Testis (tissue), 5 donors: ENCODE measurements at places on chromosomes 5 and 9.
A peak's percentile ranks its signal among the peaks of the same experiment; 100 is the strongest.

DNA sequence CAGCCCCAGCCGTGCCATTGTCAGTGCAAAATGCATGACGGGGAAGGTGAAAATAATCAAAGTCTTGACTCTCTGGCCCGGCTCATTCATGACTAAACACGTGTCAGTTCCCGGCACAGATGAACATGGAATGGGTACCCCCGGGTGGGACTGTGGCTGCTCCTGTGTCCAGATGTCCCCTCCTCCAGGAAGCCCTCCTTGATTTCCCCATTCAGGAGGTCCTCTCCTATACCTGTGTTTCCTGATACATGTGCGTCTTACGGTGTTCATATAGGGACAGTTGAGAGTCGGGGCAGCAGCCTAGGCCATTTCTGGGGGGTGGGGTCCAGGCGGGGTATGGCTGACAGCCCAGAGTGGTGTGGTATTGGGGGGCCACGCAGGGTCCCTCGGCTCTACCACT lies 19.5 kb downstream of the RXRA start:
- no peak for DNase-seq

- peak; percentile 27 for DNase-seq
Observed at GRCh38 chr5:122498163-122498562, 186.1 kb downstream of the SNCAIP start.

DNA sequence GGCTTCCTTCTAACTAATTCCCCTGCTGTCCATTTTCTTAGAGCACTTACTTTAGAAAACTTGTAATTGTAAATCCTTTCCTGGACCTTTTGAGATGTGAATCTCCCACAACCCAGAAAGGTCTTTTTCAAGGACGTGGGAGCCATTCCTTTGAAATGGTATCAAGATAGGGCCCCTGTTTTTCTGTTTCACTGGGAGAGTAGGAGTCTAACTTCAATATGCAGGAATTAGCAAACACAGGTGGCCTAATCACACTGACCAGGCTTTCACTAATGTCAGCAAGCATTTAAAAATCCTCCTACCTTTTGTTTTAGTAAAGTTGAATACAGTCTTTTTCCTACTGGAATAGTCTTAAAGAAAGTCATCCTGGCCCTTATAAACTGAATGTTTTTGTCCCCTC lies 558.3 kb downstream of the PTPRD start:
- no peak for DNase-seq

- no peak for DNase-seq
Observed at GRCh38 chr5:2014058-2014610, 131.4 kb upstream of the IRX4 start.

DNA sequence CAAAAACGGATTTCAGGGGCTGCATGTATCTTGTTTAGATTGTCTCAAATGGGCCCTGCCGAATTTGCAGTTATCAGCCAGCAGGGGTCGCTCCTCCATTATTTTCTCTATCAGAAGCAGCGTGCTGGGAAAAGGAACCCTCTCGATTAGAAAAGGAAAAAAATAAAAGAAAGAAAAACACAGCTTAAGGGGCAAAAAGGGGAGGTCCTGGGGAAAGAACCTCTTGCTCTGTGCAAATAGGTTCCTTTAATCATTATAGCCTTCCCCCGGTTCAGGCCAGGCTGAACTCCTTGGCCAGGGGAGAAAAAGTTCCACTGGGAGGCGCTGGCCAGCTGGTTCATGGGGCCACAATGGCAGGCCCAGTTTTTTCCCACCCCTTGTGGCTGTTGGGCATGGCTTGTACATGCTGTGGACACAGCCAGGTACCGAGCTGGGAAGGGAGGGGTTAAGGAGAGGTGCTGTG lies 25.0 kb upstream of the CAPSL start:
- peak; percentile 47 for DNase-seq

- no peak for DNase-seq
Observed at GRCh38 chr5:35342664-35343063, 112.4 kb upstream of the PRLR start.

DNA sequence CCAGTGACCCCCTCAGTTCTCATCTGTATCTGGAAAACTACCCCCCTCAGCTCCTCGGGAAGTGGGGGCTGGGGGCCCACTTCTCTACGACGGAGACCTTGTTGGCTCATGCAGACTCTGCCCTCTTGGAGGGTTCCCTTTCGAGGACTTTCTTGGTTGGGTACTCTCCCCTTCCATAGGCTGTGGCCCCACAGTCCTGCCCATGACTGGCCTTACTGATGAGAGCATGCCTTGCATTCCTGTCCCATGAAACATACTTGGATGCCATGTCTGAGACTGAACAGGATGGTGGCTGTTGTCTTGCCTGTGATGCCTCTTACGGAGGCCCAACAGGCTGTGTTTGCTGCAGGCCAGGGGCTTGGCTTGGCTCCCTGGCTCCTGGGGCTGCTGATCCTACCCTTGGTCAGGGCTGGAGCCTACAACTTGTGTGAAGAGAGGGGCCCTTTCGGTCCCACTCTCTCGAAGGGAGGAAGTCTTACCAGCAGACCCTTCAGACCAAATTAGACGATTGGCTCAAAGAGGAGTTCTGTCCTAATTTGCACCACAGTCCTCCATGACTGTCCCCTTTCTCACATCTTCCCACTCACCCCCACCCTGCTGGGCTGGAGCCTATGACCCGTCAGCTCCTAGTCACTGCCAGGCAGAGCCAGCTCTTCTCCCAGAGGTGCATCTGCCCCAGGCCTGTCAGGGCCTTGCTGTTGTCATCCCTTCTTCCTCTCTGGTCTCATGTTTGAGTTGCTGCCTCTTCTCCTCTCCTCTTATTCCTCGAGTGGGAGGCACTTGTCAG lies 109.9 kb downstream of the CACNA1B start:
- no peak for DNase-seq

- no peak for DNase-seq
Observed at GRCh38 chr5:53490747-53491146, 10.3 kb downstream of the FST start.

DNA sequence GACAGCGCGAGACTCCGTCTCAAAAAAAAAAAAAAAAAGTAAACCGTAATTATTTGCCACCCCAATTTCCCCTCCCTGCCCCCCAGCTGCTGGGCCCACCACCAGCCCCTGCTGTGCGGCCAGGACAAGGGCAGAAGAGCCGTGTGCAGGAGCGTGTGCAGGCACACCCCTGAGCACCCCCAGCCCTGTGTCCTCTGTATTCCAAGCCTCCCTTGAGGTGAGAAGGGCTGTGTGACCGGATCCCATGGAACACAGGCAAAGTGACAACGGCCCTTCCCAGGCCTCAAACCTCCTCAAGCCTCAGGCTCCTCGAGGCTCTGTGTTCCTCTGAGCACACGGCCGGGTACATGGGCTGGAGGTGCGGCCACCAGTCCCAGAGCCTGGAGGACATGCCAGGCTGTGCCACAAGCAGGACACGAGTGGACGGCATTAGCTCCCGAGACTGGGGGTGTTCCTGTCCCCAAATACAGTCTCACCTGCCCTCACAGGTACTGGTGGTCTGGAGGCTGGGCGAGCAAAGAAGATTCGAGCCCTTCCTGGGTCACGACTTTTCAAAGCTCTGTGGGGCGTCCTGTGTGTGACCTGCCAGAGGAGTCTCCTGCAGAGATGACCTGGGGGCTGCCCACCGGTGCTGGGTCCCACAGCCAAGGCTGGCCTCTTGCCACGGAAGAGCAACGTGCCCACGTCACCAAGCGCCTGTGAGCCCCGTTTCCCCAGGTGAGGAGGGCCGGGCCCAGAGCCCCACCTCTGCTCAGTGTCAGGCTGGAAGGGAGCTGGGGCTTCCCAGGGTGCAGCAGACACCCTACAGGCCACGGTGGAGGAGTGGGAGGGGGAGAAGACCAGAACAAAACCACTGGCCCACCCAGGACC lies 47.1 kb upstream of the SIMC1 start:
- DNase-seq = no peak

DNA sequence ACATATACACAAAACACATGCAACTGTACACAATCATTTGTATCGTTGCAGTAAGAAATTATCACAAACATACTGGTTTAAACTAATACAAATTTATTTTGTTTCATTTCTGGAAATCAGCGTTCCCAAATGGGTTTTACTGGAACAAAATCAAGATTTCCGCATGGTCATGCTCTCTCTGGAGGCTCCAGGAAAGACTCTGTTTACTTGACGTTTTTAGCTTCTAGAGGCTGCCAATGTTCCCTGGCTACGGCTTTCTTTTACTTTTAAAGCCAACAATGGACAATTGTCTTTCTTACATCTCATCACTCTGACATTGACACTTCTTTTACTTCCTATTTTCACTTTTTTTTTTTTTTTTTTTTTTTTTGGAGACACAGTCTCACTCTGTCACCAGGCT lies 793.1 kb downstream of the CDH9 start:
- DNase-seq = no peak

GRCh38 chr5:143215690-143216089 lies 187.8 kb downstream of the NR3C1 start:
- no peak for DNase-seq
